HT-29 (cell line): ENCODE measurements at places on chromosomes 12 and 14.
A peak's percentile ranks its signal among the peaks of the same experiment; 100 is the strongest.

DNA sequence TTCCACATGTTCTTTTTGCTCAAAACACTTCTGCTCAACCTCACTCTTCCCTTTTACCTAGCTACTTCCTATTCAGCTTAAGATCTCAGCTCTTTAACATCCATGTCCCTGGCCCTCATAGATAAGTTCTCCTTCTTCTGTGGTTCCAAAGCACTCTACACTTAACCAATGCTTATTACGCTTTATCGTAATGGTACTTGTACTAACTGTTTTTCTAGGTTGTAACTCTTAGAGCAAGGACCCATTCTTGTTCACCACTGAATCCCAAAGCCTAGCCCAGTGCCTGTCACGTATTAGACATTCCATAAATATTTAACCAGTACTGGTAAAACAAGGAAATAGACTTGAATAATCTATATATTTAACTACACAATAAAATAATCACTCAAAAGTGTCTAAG, 5.3 kb downstream of the SLC41A2 start:
- peak; percentile 72 for DNase-seq

GRCh38 chr12:29710104-29710503, 73.6 kb downstream of the TMTC1 start:
- DNase-seq = no peak

DNA sequence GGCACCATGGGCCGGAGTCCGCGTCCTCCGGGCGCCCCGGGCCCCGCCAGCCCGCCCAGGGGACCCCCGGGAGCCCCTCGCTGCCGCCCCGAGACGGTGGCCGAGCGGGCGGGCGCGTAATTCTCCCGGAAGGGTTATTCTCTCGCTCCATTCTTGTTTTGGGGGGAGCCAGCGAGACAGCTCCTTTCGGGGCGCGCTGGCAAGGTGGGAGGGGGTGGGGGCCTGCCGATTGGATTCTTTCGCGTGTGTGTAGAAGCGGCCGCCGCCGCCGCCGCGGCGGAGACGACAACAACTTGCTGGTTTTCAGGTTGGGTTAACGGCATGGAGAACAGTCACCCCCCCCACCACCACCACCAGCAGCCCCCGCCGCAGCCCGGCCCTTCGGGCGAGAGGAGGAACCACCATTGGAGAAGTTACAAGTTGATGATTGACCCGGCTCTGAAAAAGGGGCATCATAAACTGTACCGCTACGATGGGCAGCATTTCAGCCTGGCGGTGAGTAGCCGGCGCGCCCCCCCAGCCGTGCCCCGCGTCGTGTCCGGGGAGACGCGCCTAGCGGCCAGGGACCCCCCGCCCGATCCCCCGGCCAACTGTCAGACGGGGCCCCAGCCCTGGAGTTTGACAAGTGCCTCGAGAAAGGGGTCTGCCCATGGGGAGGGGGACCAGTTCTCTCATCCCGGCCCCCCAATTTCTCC, 755 bp downstream of the SETD1B start:
- DNase-seq = peak; percentile 46

DNA sequence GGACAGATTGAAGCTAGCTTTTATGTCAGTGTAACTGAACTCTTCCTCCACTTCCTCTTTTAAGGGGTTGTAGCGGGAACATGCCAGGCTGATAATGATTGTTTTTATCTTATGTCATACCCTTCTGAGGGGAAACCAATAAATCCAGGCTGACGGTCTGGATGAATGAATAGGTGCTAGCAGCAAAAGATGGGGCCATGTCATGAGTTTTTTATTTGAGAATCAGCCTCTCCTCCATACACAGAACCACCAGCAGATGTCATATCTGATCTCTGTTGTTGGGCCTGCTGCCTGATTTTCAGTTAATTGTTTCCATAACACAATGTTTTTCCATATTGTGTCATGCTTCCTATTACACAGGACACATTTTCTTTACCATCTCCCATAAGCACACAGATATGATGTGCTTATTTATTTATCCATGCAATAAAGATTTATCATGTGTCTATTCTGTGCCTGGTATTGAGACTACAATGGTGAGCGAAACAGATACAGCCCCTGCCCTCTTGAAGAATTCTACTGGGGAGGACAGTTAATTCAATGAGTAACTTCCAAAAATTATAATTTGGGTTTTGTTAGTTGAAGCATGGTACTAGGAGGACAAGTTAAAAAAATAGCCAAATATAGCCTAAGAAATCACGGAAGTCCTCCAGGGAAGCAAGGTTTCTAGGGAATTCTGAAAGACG, 33.6 kb upstream of the CRY1 start:
- DNase-seq = peak; percentile 33

DNA sequence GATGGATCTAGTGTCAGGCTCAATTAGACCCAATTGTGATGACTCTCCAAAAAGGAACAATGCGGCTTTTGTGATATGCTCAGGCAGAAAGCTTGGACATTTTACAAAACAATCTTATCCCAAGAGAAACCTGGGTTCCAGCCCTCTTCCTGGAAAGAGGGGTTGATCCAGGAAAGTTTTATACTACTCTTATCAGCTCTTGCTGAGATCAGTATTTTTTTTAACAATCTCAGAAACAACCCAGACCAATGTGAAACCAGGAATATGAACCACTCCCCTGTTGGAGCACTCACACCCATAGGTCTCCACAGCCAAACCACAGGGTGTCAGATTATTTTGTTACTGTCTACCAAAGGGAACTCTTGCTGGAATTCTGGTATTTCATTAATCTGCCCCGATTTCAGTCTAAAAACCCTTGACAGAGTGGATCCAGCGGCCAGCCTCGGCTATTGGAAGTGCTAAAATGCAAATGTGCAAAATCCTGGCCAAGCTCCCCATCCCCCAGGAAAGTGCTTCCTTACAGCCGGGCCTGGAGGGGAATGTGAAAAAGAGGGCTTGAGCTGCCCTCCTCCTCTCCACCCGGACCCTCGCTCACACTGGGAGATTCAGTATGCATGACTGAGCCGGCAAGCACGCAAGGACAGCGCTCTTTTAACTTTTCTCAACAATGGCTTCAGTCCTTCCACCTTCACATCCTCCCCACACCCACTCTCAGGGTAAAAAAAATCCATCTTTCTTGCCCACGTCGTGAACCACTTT, 4.0 kb downstream of the FBXL14 start:
- no peak for DNase-seq

DNA sequence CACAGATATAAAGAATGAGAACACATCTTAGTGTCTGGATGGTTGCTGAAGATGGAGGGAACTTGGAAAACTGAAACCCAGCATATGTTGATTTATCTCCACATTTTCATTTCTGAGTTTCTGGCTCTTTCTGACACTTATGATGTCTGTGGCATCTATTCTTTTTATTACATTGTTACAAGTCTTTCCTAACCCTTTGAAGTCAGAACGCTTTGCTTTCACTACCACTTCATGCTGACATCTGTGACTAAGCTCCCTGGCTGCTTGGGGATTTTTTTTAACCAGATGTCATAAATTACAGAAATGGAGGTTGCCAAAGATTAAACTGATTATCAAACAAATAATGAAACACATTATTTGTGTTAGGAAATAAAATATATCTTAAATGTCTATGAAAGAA, 188.7 kb downstream of the KITLG start:
- DNase-seq = peak; percentile 26

GRCh38 chr12:68866950-68867349, 59.0 kb downstream of the MDM2 start:
- DNase-seq = no peak

DNA sequence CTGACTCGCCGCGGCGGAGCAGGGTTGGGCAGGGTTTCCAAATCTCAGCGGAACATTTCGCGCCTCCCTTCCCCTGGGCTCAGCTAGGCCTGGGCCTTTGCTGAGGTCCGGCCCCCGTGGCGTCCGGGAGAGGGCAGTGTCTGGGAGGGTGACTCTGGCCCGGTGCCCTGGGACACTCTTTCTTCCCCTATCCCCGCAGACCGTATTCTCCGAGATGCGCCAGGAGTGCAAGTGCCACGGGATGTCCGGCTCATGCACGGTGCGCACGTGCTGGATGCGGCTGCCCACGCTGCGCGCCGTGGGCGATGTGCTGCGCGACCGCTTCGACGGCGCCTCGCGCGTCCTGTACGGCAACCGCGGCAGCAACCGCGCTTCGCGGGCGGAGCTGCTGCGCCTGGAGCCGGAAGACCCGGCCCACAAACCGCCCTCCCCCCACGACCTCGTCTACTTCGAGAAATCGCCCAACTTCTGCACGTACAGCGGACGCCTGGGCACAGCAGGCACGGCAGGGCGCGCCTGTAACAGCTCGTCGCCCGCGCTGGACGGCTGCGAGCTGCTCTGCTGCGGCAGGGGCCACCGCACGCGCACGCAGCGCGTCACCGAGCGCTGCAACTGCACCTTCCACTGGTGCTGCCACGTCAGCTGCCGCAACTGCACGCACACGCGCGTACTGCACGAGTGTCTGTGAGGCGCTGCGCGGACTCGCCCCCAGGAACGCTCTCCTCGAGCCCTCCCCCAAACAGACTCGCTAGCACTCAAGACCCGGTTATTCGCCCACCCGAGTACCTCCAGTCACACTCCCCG, 3.0 kb downstream of the WNT1 start:
- no peak for DNase-seq

DNA sequence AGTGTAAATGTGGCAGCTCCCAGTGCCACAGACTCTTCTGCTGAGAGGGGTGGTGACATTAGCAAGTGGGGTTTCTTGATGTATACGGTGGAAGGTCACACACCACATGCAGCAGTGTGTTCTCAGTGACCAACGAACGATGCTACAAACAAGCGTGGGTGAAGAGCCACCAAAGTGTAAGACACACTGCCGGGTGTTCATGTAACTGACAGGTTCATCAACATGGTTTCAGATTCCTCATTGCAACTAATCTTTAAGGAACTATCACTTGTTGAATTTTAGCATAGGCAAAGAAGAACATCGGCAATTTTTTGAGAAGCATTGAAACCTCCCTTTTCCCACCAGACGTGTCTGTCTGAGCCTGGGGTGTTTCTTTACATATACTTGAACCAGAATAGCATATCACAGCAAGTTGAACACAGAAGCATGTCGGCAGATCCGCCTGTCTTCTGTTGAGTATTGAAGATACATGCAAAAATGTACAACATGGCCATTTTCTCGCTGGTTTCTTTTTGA, 58.8 kb downstream of the PPP2R5C start:
- no peak for DNase-seq

GRCh38 chr14:90397425-90398314, 841 bp downstream of the CALM1 start:
- peak; percentile 39 for DNase-seq

DNA sequence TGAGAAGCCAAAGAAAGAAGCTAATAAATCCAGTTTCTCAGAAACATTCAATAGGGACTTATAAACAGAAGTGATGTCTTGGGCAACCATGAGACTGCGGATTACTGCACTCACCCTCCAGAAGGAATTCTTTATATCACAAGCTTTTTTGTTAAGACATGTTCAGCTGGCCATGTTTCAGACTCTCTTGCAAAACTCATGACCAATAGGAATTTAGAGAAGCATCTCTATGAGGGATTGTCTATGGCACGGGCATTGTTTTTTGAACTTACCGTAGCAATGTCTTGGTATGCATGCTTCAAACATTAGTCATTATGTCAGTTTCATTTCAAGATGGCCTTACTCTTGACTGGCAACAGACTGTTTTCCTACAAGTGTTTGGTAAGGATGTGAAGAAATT, 15.5 kb upstream of the ZNF268 start:
- DNase-seq = no peak

DNA sequence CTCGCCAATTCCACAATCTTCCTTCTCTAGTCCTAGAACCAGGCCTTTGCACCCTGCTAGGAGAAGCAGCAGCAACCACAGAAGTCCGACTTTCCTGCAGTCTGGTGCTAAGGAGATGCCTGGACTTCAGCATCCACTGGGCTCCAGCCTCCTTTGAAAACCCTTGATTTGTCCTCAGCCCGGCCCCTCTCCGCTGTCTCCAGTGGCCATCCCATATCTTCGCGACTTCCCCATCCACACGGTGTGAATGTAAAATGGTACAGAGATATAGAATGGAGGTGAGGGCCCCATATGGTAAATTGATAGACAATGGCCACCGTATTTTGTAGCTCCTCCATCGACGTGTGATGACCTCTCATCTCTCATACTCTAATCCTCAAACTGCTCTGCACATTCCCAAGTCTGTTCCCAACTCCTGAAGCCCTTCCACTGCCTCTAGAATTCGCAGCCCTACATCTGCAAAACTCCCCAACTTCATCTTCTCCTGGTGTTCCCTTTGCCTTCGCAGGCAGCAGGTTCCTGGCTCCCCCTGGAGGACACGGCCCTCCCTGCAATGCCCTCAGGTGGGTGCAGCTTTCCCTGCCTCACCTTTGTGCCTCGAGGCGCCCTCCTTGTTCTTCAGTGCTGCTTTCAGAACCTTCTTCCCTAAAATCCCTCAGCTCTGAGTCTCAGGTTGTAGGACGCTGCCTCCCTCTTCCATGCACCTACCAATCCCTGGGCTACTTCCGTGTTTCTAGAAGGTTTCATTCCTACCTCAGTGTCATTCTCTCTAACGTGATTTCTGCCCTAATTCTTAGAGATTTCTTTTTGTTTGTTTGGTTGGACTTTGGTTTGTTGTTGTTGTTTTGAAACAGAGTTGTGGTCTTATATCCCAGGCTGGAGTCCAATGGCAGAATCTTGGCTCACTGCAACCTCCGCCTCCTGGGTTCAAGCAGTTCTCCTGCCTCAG, 36.7 kb downstream of the TMBIM6 start:
- DNase-seq = peak; percentile 71

GRCh38 chr12:164207-164606, 49.8 kb downstream of the SLC6A12 start:
- DNase-seq = peak; percentile 7

DNA sequence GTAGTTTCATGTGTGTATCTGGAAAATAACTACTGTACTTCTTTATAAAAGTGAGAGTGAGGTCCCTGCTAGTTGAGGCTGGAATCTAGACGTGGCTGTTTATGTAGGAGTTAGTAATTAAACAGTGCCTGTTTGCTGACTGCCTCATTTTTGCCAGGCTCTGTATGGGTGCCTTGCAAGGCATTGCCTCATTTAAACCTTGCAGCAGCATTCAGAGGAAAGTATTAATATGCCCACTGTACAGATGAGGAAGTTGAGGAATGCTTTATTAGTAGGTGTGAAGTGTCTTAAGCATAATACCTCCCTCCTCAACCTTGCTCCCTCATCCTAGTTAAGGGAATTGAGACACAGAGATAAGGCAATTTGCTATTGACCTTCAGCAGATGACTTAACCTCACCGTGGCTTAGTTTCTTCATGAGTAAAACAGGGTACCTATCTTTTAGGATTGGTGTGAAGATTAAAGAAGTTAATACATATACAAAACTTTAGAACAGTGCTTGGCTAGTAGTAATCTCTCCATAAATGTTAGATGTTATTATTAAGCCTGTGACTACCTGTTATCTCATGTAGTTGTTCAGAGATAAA, 28.7 kb downstream of the PPM1A start:
- DNase-seq = no peak

DNA sequence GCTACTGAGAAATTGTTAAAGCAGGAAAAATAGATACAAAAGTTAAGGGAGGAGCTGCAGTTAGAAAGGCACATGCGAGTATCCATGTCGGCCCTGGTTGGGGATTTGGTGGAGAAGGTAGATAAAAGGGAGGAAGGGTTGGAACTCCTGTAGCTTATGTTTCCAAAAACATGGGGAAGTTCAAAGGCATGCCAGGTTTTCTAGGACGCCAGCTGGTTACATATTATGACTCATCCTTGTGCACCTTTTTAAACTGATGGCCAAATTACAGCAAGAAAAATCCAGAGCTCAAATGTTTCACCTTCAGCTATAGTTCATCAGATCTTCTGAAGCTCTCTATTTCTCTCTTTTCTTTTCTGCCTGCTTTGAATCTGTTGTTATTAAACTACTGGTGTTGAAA, 13.2 kb upstream of the MAP4K5 start:
- no peak for DNase-seq

GRCh38 chr14:103748534-103748857, 32.9 kb downstream of the ZFYVE21 start:
- no peak for DNase-seq
